Stimulated activated CD4-positive, alpha-beta T cell treated with anti-CD3 and anti-CD28 coated beads, TNF-alpha, amount 100 ng/mL, for 24 hours (primary cell): ENCODE measurements at places on chromosomes 5 and 9.

GRCh38 chr5:65925601-65926275 lies 637 bp upstream of the ERBIN start:
- DNase-seq = peak; percentile 66

DNA sequence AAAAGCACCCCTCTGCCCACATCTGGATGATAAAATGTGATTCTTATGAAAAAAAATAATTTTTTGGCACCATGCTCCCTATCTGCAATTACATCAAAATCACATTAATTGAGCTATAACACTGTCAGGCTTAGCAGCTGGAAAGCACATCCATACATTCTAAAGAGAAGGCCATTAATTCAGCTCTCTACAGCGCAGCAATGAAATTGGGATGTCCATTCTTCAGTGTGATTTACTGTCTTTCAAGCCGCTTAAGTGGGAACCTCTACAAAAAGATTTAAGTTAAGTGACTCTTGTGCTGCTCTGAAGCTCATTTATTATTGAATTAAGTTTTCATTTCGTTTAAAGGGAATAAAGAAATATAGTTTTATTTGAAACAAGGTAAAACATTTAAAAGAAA lies 171.3 kb downstream of the EBF1 start:
- DNase-seq = no peak

GRCh38 chr9:113962396-113962795 lies 86.3 kb downstream of the ZNF618 start:
- no peak for DNase-seq

- no peak for DNase-seq
Measured at GRCh38 chr9:134680393-134681060, 38.9 kb downstream of the COL5A1 start.

DNA sequence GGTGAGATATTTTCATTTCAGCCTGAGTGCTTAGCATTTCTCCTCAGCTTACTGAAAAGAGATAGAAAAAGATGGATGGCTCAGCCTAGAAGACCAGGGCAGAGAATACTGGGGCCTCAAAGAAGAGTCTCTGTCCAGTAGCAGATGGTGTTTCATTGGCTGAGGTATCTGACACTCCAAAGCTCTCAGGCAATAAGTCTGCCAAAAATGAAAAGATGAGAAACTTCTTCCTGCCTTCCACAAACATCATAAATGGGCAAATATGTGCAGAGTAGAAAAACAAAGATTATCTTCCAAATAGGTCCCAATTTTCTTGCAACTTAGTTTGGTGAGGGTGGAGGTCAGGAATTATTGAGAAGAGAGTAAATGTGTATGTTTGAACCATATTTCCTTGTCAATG lies 87.4 kb upstream of the ICE1 start:
- DNase-seq = no peak

DNA sequence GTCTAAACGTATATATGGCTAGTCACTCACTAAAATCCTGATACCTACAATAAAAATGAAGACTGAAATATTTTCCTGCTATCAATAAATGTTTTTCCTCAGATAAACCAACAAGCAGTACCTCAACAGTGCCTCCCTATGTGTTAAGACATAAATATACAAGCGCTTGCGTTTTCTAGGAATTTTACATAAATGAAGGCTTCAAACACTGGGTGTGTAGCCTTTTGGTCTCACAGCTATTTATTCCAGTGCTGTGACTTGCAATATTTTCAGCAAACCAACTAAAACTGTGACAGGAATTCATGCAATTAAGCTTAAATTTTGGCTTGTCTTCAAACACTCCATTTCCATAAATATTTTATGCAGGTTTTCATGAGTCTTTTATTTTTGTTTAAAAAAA lies 437.0 kb downstream of the BNC2 start:
- no peak for DNase-seq

- DNase-seq = no peak
Measured at GRCh38 chr5:124949862-124950261, 203.4 kb upstream of the ZNF608 start.

DNA sequence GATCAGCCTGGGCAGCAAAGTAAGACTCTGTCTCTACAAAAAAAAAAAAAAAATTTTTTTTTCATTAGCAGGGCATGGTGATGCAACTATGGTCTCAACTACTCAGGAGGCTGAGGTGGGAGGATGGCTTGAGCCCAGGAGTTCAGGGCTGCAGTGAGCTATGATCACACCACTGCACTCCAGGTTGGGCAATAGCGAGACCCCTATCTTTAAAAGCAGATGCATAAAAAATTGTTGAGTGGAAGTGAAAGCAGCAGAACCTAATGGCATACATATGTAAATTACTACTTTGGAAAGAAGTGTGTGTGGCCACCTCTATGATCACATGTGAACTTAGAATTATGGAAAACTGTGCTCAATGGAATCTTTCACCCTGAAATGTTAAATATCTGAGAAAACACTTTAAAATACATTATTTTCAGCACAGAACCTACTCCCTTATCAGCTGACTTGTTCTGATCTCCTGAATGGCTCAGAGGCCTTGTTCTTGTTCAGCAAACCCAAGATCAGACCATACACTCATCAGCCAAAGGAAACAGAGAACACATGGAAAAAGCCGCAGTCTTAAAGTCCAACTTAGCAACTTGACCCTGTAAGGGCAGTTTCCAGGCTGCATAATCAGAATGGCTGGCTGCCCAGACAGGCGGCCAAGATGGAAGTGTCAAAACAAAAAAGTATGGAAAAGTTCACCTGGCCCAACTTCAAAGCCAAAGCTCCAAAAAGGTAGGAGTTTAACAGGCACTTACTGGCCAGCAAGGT lies 56.5 kb downstream of the SIL1 start:
- no peak for DNase-seq

- no peak for DNase-seq
Measured at GRCh38 chr5:13503017-13503416, 441.5 kb downstream of the DNAH5 start.

- no peak for DNase-seq
Measured at GRCh38 chr5:111667128-111667736, 89.8 kb downstream of the NREP start.
